CD4-positive, alpha-beta T cell treated with Interleukin-6 at 100 ng/mL for 8 hours (primary cell): ENCODE measurements at places on chromosomes 3 and 15.

DNA sequence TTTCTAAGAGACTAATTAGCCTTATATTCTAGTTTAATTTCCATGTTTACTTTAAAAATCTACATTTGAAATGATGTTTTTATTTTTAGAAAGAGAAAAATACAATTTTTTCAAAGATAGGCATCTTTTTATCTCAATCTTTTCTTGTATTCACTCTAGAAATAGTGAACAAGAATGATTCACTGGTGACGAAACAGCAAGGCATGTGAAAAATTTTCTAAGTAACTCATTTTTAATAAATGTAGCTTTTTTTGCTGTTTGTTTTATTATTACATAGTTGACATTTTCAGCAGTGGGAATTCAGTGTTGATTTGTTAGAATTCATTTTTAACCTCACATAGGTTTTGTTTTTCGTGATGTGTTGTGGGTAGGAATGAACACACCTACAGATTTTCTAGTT, 1226.4 kb downstream of the NSUN3 start:
- DNase-seq = no peak

DNA sequence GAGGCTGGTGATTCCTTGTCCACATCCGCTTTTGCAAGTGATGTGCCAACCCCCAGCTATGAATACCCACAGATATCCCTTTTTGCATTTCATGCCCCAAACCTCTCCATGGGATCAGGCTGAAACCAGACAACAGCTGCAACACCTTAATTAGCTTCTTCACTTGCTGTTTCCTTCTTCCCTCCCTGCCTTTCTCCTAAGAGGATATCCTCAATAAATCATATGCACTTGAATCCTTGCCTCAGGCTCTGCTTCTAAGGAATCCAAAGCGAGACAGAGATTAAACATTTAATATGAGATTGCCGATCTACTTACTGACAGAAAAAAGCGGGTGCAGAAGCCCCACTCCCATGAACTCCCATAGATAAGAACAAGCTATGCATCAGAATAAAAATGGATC, 138.1 kb downstream of the CNTN6 start:
- no peak for DNase-seq

GRCh38 chr3:102916532-102916931, 481.7 kb downstream of the ZPLD1 start:
- no peak for DNase-seq

DNA sequence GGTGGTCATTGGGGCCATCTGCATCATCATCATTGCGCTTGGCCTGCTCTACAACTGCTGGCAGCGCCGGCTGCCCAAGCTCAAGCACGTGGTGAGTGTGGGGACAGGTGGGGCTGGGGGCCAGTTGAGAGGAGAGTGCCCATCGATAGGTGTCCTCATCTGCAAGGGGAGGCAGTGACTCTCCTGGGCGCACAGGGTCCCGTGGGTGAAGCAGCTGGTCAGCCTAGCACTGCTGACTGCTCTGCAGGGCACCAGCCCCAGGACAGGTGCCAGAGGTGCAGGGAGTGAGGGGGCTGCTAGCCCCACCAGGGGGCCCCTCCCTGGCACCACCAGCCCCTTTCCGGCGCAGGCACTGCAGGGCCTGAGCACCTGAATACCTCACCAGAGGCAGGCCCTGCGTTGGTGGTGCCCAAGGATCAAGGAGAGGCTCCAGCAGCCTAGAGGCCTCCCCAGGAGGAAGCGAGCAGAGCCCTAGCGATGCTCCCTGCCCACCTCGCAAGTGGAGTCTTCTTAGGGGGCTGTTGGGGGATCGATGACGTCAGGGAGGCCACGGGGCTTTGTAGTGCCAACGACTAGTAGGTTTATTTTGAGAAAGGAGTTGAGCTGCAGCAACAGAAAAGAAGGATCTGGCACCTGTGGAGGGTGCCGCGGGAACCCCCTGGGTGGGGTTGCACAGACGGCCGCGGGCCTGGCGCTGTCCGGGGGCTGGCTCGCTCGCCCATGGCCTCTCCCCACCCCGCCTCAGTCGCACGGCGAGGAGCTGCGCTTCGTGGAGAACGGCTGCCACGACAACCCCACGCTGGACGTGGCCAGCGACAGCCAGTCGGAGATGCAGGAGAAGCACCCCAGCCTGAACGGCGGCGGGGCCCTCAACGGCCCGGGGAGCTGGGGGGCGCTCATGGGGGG, 976 bp upstream of the ABTB1 start:
- DNase-seq = no peak

DNA sequence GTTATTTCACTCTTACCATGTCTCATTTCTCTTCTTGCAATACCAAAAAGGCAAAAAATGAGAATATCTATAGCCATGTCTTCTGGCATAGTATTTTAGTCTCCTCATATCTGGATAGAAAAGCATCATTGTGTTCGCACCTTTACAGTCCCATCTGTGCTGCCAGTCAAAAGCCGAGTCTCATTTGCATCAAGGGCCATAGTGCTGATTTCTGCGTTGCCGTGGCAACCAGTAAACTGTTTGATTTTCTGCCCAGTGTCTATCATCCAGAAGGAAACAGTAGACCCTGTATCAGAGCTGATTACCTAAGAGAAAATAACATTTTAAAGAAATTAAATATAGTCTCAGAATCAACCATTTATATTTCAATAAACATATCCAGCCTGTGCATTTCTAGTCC, 86.1 kb upstream of the SERPINI2 start:
- DNase-seq = no peak

DNA sequence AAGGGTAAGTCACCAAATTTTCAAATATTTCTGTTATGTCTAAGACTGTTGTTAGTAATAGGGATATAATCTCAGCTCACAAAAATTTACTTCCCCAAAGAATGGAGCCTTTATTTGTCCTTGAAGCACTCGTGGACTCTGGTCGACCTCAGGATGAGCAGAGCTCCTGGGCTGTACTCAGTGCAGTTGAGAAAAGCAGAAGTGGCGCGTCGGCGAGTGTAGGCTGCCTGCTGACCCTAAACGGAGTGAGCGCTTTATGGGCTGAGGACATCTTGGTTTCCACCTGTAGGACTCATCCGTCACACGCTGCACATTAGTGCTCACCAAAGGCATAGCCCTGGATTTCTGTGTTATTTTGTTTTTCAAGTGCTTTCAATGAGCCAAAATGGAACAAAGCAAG, 11.0 kb downstream of the GABRA5 start:
- DNase-seq = no peak

DNA sequence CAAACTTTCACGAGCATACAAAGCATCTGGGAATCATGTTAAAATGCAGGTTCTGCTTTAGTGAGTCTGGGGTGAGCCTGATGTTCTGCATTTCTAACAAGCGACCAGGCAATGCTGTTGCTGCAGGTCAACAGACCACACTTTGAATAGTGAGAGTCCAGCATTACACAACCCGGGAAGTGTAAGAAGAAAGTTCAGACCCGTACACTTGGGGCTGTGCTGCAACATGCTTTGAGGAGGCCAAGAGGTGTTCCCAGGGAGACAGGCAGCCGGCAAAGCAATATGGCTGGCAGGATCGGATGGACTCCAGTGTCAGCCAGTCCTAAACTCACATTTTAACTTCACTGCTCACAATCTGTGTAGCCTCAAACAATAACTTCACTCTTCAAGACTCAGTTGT, 134.2 kb downstream of the LIPC start:
- DNase-seq = no peak

- DNase-seq = no peak
Measured at GRCh38 chr15:40985541-40986330, 32.5 kb downstream of the CHAC1 start.

GRCh38 chr15:85494048-85494777, 113.8 kb downstream of the AKAP13 start:
- DNase-seq = no peak

GRCh38 chr3:71831599-71831998, 46.7 kb upstream of the PROK2 start:
- no peak for DNase-seq
